ENCODE measurements at places on chromosomes 5 and 9. TPM values are rescaled to one million over a fixed set of nuclear protein-coding genes. Genes with fewer than 3 reads are reported as not detected.

DNA sequence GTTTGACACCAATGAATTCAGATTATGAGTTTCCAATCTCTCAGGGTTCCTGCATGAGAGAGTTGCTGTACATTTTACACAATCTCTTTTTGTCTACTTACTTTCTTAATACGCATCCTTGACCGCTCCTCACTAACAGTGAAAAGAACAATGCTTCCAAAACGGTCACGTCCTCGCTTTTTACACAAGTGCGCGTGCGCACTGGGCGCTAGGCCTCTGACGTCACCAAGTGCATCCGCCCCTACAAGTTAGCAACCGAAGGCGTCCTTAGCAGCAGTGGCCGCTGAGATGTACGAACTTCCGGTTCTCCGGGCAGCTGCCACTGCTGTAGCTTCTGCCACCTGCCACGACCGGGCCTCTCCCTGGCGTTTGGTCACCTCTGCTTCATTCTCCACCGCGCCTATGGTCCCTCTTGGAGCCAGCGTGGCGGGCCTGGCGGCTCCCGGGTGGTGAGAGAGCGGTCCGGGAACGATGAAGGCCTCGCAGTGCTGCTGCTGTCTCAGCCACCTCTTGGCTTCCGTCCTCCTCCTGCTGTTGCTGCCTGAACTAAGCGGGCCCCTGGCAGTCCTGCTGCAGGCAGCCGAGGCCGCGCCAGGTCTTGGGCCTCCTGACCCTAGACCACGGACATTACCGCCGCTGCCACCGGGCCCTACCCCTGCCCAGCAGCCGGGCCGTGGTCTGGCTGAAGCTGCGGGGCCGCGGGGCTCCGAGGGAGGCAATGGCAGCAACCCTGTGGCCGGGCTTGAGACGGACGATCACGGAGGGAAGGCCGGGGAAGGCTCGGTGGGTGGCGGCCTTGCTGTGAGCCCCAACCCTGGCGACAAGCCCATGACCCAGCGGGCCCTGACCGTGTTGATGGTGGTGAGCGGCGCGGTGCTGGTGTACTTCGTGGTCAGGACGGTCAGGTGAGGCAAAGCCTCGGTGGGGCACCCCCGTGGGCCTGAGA is at the start of gene FAM174A:
FAM174A (plus strand) TSS at position 315 of the 946 bp plus-strand sequence; CDS start at position 472, 157 bp downstream.
- ATAC-seq: peak; percentile 97

- ATAC-seq: no peak
These were observed 64.7 kb downstream of the RXRA start for GRCh38 chr9:134390947-134391318.

DNA sequence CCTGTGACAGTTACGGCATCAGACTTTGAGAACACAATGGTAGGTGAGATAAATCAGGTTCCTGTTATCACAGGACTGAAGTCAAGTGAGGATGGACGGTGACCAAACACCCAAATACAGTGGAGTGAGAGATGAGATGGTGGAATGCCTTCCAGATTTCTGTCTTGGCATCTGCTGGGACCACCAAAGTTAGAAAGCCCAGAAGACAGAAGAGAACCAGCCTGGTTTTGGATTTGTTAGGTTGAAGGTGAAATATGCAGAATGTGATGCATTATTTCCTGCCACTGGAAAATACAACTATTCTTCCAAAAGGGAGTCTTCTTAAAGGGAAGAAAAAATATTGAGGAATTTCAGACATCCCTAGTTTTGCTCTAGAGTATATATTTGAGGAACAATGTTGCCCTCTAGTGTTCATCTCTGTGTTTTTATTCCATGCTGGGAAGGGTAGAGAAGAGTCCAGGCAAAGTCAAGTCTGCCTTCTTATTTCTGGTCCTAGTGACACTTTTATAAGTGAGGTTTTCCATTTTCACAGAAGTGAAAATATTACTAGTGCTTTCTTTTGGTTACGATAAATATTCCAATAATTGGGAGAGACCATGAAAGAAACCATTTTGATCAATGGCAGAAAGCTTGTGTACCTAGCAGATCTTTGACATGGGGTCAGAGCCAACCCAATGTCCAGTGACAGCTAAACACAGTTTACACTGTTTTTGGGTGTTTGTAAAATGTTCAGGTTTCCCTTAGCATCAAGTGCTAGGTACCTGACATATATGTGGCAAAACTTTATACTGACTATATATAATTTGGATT is 142.3 kb upstream of the ANKH start:
- peak; percentile 54 for ATAC-seq

DNA sequence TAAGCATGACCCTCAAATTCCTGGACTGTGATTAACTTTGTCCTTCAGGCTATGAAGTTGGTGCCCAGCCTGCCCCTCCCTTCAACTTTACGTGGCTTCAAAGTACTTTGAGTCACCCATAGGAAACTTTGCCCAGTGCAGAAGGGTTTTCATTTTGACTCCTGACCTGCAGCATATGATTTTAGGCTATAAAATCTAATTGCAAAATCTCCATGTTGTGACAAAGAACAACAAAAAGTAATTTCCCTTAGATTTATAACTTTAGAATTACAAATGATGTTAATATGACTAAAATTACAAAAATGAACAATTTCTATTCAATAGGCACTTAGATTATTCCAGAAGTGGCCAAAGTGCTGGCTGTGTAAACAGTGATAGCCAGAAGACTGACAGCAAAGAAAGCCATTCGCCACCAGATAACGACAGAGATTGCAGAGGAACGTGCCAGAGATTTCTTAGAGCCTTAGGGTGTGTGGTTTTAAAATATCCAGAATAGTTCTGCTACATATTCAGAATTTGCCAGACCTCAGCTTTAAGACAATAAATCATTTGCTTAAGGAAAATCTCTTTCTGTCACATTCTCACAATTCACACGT is 197.4 kb downstream of the SEMA5A start:
- no peak for ATAC-seq

- ATAC-seq: no peak
These were observed 12.2 kb upstream of the MROH2B start for GRCh38 chr5:41083306-41083705.

The FABP6 gene
- not detected for total RNA-seq
